SJCRH30 (cell line): ENCODE measurements at places on chromosomes 5 and 9. TPM values are rescaled to one million over a fixed set of nuclear protein-coding genes. Genes with fewer than 3 reads are reported as not detected.

Gene HTR4
- total RNA-seq = 0.06 TPM in 1 of 2 replicates, not detected in the other

Gene QSOX2
- total RNA-seq = 43.8 and 48.0 TPM in 2 replicates

Gene BAAT
- 0.10 TPM in 2 replicates for total RNA-seq

Gene SPINK1
- total RNA-seq = not detected in 2 replicates

Gene FBN2
- total RNA-seq = 43.8 and 45.1 TPM in 2 replicates

Gene GNG10
- total RNA-seq = 188 and 190 TPM in 2 replicates

Gene STOML2
- total RNA-seq = 147 and 148 TPM in 2 replicates

Gene CDC26
- 76.2 and 82.6 TPM in 2 replicates for total RNA-seq

- H3K27ac ChIP-seq = no peak overlapping the region
- DNase-seq = no peak
- no peaks in the 10 kb centered on the region for H3K36me3 ChIP-seq
- no peak overlapping the region for H3K4me3 ChIP-seq
- H3K4me1 ChIP-seq = peaks cover 13% of the 10 kb centered on the region
Measured at GRCh38 chr9:3464033-3464638, 61.7 kb downstream of the RFX3 start.

DNA sequence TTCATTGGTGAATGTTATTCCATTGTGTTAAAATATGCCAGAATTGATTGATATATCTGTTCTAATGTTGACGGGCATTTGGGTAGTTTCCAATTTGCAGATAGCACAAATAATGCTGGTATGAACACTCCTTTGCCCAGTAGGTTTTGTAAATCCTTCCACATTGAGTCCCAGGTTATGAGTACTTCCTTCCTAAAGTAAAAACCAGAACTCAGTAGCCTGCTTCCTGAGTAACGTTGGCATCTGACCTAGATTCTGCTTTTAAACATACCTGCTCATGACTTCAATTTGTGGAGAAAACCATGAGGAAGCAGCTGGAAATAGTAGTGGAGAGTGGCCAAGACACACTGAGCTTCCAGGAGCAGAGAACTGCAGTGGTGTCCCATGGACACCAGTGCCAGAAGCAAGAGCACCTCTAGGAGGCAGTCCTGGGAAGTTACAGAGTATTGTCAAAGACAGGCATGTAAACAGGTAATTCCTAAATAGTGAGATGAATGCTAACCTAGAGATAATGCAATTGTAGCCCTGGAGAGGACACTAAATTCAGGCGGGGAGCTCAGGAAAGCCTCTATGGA lies 24.3 kb upstream of the RASGRF2 start:
- H3K36me3 ChIP-seq = no peaks in the 10 kb centered on the region
- no peak overlapping the region for H3K27ac ChIP-seq
- DNase-seq = no peak
- peaks cover 8% of the 10 kb centered on the region; the same call in 1 of the 2 replicates for H3K4me1 ChIP-seq
- no peak overlapping the region for H3K4me3 ChIP-seq

- DNase-seq = peak; percentile 18
- no peaks in the 10 kb centered on the region for H3K27me3 ChIP-seq
- H3K4me1 ChIP-seq = peaks cover 35% of the 10 kb centered on the region
- peak overlapping the region; percentile 76 for H3K27ac ChIP-seq
Measured at GRCh38 chr5:168653626-168654025, 74.5 kb upstream of the PANK3 start.

GRCh38 chr9:75146229-75146628 lies 57.9 kb downstream of the OSTF1 start:
- DNase-seq = no peak
- no peak overlapping the region for H3K27ac ChIP-seq
- H3K27me3 ChIP-seq = no peaks in the 10 kb centered on the region
- no peak overlapping the region for H3K4me3 ChIP-seq
- peaks cover 9% of the 10 kb centered on the region for H3K4me1 ChIP-seq

DNA sequence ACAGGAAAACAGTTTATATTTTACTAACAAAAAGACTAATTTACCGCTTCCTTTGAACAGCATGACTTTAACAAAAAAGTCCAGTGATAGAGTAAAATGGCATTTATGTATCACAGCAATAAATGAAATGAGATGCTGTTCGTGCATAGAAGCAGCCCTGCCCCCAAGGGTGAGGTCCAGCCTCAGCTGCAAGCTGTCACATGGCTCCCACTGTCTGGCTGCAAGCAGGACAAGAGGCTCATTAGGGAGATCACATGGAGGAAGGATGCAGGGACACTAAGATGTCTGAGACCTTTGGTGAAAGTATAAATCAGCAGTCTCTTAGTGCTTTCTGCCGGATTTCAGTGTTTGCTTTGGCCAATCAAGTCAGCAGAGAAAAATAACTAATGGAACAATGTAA lies 23.0 kb downstream of the GDNF start:
- peaks cover 58% of the 10 kb centered on the region for H3K36me3 ChIP-seq
- DNase-seq = peak; percentile 39
- peaks cover 36% of the 10 kb centered on the region for H3K4me1 ChIP-seq
- no peak overlapping the region for H3K27ac ChIP-seq
- no peaks in the 10 kb centered on the region for H3K27me3 ChIP-seq
- H3K4me3 ChIP-seq = no peak overlapping the region

GRCh38 chr9:4082948-4083347 lies 216.9 kb downstream of the GLIS3 start:
- no peaks in the 10 kb centered on the region for H3K27me3 ChIP-seq
- no peak overlapping the region for H3K4me3 ChIP-seq
- H3K36me3 ChIP-seq = no peaks in the 10 kb centered on the region
- no peak overlapping the region for H3K27ac ChIP-seq
- DNase-seq = no peak
- no peaks in the 10 kb centered on the region for H3K4me1 ChIP-seq

DNA sequence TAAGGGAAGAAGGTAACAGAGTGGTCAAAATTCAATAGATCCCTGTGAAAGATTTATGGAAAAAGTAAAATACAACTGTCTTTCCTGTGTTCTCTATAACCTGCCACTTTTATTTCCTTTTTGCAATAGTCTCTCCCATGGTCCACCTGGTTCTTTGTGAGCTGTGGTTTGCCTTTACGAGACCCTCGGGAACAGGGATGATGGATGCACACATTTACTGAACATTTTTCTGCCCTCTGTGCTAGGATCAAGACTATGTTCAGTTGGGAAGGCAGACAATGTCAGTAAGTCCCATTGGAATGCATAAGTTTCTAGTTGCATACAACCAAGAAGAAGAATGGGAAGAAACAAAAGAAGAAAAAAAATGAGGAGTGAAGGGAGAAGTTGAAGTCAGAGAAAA lies 281.2 kb downstream of the TRPM3 start:
- H3K4me3 ChIP-seq = no peak overlapping the region
- no peaks in the 10 kb centered on the region for H3K36me3 ChIP-seq

GRCh38 chr9:84789463-84789830 lies 119.9 kb downstream of the NTRK2 start:
- no peaks in the 10 kb centered on the region for H3K4me1 ChIP-seq
- H3K4me3 ChIP-seq = no peak overlapping the region
- H3K27me3 ChIP-seq = no peaks in the 10 kb centered on the region
- no peak overlapping the region for H3K27ac ChIP-seq
- no peaks in the 10 kb centered on the region for H3K36me3 ChIP-seq

DNA sequence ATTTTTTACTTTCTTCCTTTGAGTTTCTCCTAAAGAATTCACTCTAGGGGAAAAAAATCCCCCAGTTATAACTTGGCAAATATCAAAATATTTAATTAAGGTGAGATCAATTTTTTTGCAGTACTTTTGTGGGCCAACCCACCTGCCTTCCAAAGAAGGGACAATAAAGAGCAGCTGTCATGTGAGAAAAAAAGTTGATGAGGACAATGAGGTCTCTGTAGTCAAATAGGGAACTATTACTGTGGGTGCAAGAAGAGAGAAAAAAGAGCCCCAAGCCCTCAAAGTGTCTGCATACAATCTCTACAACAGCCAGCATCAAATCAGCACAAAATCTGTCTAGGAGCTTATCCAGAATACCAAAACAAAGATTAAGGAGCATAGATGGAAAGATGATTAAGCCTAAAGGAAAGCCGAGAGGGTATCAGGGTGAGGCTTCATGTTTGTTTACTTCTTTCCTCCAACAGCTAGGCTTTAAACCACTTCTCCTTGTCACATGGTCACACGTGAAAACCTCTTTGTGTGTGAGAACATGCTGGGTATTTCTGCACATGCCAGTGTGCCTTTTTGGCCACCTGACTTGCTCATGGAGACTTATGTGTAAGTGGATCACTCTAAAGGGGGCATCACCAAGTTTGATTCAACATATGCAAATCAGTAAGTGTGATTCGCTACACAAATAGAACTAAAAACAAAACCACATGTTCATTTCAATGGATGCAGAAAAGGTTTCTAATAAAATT lies 19.2 kb upstream of the FYB1 start:
- H3K27ac ChIP-seq = no peak overlapping the region
- no peak overlapping the region for H3K4me3 ChIP-seq
- no peaks in the 10 kb centered on the region for H3K4me1 ChIP-seq
- DNase-seq = no peak
- no peaks in the 10 kb centered on the region; the same call in 1 of the 2 replicates for H3K27me3 ChIP-seq

GRCh38 chr5:57181154-57181553 lies 7.3 kb downstream of the GPBP1 start:
- peaks cover 9% of the 10 kb centered on the region; the same call in 1 of the 2 replicates for H3K4me1 ChIP-seq
- H3K27ac ChIP-seq = no peak overlapping the region
- no peaks in the 10 kb centered on the region for H3K27me3 ChIP-seq
- no peak overlapping the region for H3K4me3 ChIP-seq

- no peaks in the 10 kb centered on the region for H3K36me3 ChIP-seq
- no peak overlapping the region for H3K27ac ChIP-seq
- DNase-seq = no peak
- H3K4me3 ChIP-seq = no peak overlapping the region
- no peaks in the 10 kb centered on the region for H3K27me3 ChIP-seq
- H3K4me1 ChIP-seq = 0 out of 2 replicates have a peak, but pooled peaks cover 4% of the 10 kb centered on the region
Measured at GRCh38 chr5:109739741-109740728, 50.3 kb downstream of the MAN2A1 start.

- no peaks in the 10 kb centered on the region for H3K36me3 ChIP-seq
- no peak for DNase-seq
- no peaks in the 10 kb centered on the region for H3K4me1 ChIP-seq
- H3K27me3 ChIP-seq = no peaks in the 10 kb centered on the region
- no peak overlapping the region for H3K4me3 ChIP-seq
- H3K27ac ChIP-seq = no peak overlapping the region
Measured at GRCh38 chr5:80174790-80175189, 81.1 kb downstream of the SERINC5 start.

DNA sequence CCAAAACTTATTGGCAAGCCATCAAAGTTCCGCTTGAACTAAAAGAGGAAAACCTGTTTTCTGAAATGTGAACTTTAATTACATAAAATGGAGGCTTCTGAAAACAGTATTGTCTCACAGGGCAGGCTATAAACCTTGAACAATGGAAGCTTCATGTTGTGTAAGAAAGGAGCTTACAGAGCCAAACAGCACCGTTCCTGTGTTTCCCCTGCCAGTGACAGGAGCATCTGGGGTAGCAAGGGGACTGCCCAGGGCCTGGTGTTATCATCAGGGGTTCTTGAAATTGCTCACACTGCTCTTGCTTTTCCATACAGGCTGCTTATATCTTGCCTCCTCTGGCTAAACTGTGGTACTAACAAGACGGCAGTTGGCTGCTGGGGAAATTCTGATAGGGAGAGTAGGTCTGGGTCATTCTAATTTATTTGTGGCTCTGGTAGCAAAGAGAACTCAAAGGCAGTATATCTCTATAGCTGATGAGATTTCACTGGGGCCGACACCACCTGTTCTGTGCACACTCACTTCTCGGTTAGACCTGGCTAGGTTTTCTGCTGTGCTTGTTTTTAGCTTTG lies 40.4 kb downstream of the BASP1 start:
- no peaks in the 10 kb centered on the region for H3K36me3 ChIP-seq
- DNase-seq = no peak
- no peak overlapping the region for H3K4me3 ChIP-seq

DNA sequence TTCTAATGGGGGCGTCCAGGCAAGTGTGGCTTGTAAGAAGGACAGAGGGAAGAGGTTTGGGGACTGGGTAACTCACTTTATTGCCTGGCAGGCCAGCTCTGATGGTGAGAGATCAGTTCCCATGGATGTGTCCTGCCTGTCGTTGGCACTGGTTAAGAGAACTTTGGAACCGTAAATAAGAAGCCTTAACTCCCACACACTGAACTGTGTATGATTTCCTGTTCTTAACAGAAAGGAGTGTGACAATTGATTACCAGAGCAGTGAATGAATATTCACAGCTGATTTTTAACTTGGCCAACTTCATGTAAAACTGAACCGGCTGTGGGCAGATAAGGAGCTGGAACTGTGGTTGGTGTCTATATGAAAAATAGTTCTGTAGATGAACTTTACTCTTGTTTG lies 63.2 kb downstream of the MEGF10 start:
- no peaks in the 10 kb centered on the region for H3K27me3 ChIP-seq
- no peak for DNase-seq
- peaks cover 26% of the 10 kb centered on the region for H3K36me3 ChIP-seq
- H3K27ac ChIP-seq = no peak overlapping the region

GRCh38 chr5:180908998-180909731 lies 10.2 kb downstream of the BTNL8 start:
- no peak overlapping the region for H3K4me3 ChIP-seq
- H3K27me3 ChIP-seq = no peaks in the 10 kb centered on the region
- H3K4me1 ChIP-seq = no peaks in the 10 kb centered on the region
- no peak overlapping the region for H3K27ac ChIP-seq

DNA sequence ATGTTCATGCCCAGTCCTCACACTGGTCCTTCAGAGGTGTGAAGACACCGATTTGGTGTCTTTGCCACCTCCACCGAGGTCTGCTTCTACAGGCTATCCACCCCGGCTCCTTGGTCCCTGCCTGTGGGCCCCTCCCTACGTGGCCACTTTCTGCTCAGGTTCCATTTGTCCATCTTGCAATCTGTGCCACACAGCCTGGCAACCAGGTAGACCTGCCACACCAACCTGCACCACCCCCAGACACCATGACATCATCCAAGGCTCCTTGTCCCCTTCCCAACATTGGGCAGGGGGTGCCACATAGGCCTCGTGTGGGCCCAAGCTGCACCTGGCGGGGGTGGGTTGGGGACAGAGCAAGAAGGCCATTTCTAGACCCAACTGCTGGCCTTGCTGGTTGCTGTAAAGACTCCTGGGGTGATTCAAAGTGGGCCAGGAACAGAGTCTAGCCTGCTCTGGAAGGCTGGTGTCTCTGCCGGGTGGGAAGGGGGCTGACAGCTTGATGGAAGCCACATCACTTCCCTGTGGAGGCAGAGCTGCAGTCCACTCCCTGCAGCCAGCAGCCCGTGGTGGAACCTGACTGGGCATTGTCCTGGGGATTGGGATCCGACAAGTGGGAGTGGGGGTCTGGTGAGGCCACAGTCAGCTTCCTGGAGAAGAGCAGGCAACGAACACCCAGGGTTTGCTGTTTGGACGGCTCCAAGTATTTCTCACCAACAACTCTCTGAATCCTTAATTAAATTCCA lies 65.8 kb upstream of the SLC25A51 start:
- peaks cover 15% of the 10 kb centered on the region for H3K4me1 ChIP-seq
- no peaks in the 10 kb centered on the region for H3K27me3 ChIP-seq
- DNase-seq = no peak
- H3K27ac ChIP-seq = no peak overlapping the region

GRCh38 chr5:170596482-170597044 lies 92.7 kb downstream of the KCNIP1 start:
- no peaks in the 10 kb centered on the region for H3K36me3 ChIP-seq
- DNase-seq = no peak
- H3K4me1 ChIP-seq = peaks cover 21% of the 10 kb centered on the region
- H3K4me3 ChIP-seq = no peak overlapping the region
- H3K27me3 ChIP-seq = no peaks in the 10 kb centered on the region

GRCh38 chr5:121239951-121240350 lies 611.7 kb upstream of the FTMT start:
- no peak overlapping the region for H3K4me3 ChIP-seq
- H3K27me3 ChIP-seq = no peaks in the 10 kb centered on the region; the same call in 1 of the 2 replicates
